CD4-positive, alpha-beta T cell treated with Interleukin-6 for 4 hours (primary cell): ENCODE measurements at places on chromosomes 12 and 14.

DNA sequence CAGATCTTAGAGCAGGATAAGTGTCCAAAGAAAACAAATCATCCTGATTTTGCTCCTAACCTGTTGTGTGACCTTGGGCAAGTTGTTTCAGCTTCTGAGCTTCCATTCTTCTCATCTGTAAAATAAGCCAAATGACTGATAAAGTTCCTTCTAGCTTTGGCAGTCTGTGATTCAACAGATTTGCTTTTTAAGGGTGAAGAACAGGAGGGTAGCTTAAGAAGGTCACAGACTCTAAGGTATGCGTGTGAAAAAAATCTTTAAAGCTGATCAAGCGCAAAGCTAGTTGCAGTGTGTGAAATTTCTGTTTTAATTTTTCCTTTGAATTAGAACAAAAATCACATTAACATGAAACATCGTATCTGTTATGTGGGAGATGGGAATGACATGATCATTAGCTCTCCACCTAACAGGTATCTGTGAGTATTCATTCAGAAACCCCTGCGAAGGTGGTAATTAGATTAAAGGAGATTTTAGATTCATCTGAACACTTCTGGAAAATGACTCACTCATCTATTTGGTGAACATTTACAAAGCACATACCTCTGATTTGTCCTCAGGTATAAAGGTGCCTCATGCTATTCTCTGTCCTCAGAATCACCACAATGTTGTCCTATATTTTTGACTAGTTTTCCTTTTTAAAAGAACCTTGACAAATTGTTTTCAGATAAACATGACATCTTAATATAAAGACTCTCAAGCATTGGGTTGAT is 131.9 kb upstream of the CPM start:
- DNase-seq = no peak

DNA sequence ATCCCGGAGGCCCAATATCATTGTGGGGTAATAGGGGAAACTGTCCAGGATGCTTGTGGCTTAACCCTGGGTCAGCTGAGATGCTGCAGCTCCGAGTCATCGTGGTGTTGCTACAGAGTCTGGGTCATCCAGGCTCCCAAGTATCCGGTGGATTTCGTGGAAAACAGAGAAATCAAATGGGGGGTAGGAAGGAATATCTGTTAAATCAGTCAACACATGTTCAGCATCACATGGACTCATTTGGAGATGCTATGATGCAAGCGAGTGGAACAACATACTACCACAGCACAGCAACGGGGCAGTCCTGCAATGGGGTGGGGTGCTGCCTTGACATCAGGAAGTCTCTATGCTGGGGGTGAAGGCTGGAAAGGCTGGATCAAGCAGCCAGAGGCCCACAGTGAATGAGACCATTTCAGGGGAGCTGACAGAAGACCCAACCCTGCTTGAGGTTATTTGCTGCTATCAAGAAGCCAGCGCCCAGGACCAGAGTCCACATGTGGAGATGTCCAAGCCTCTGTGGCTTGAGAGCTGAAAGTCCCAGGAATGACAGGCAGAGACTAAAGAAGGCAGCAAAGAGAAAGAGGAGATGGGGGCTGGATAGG is 22.9 kb downstream of the VDR start:
- DNase-seq = no peak

- no peak for DNase-seq
Observed at GRCh38 chr14:94029671-94030203, 3.6 kb downstream of the OTUB2 start.

GRCh38 chr12:112524676-112525425 is 106.1 kb downstream of the PTPN11 start:
- no peak for DNase-seq

DNA sequence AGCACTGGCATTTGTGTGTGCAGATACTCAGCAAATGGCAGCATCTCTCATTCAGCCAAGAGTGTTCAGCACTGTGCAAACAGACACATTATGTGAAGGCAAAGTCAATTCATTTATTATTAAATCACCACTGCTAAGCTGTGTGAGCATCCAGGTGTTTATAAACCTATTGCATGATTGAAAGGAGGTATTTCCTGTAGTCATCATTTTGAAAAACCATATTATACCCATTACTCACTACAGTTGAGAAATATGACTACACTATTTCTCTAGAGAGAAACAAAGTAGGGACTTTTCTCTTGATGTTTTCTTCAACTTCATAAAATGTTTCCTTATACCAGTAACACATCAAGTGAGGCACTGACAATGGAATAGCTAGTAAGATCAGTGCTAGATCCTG is 13.7 kb downstream of the SPX start:
- no peak for DNase-seq

DNA sequence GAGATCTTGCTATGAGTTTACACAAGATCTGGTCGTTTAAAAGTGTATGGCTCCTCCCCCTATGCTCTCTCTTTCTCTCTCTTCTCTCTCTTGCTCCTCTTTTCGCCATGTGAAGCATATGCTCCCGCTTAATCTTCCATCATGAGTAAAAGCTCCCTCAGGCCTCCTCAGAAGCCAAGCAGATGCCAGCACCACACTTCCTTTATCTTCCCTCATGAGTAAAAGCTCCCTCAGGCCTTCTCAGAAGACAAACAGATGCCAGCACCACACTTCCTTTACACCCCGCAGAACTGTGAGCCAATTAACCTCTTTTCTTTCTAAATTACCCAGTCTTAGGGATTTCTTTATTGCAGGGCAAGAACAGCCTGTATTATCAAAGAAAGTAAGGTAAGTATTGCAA is 152.4 kb downstream of the SEC23A start:
- DNase-seq = no peak

GRCh38 chr12:23356440-23356839 is 593.0 kb downstream of the SOX5 start:
- DNase-seq = no peak

GRCh38 chr14:64082837-64083236 is 211.3 kb downstream of the ESR2 start:
- DNase-seq = no peak

DNA sequence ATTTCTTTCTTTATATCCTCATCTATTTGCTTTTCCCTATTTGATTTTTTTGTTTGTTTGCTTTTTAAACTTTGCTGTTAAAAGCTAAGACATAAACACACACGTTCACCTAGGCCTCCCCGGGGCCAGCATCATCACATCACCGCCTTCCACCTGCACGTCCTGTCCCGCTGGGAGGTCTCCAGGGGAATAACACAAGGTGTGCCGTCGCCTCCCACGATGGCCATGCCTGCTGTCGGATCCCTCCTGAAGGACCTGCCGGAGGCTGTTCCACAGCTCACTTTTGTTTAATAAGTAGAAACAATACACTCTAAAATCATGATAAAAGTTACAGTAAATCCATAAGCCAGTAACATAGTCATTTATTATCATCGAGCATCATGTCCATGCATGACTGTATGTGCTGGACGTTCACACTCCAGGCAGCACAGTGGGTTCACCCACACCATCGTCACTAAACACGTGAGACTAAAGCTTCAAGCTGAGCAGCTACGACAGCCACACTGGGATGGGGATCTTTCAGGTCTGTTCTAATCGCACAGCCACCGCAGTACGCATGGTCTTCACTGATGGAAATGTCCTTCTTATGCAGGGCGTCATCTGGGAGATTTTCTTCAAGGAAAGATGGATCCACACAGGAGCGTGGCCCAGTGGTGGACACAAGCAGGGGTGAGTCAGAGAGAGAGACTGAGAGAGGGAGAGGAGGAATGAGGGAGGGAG is 3.6 kb downstream of the RIMBP2 start:
- DNase-seq = no peak

DNA sequence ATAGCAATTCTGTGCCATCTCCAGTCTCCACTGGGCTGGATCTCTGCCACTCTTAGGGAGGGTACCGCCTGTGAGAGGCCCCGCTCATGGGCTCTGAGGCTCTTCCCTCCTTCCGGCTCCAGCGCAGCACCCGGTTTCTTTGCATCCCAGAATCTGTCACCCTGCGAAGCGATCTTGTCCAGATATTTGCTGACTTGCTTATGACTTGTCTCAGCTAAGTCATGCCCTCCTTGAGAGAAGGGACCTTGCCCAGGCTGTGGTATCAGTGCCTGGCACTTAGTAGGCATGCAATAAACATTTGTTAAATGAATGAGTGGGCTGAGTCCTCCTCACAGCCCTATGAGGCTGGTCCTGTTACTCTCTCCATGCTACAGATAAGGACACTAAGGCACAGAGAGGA is 13.4 kb downstream of the KRT80 start:
- no peak for DNase-seq

- DNase-seq = no peak
Observed at GRCh38 chr14:65827520-65827919, 415.0 kb downstream of the FUT8 start.

DNA sequence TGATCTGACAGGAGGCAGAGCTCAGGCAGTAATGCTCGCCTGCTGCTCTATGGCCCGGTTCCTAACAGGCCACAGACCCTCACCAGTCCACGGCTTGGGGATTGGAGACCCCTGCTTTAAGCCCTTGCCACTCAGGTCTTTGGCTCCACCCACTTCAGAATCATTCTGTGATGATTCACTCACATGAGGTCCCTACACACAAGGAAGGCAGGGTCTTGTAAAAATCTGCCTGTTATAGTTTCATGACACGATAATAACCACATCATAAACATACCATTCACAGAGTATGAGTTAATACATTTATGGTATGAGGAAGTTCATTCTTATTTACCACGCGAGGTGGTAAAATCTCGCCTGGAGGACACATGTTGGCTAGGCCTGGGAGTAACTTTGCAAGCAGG is 29.0 kb upstream of the MAX start:
- DNase-seq = no peak

- no peak for DNase-seq
Observed at GRCh38 chr12:106344131-106344530, 13.4 kb upstream of the POLR3B start.

GRCh38 chr12:27553941-27554340 is 29.9 kb downstream of the PPFIBP1 start:
- DNase-seq = no peak

GRCh38 chr14:99560922-99561683 is 42.9 kb downstream of the CCDC85C start:
- DNase-seq = no peak

- no peak for DNase-seq
Observed at GRCh38 chr12:99009654-99010296, 364.7 kb downstream of the APAF1 start.

GRCh38 chr12:112602150-112602549 is 183.4 kb downstream of the PTPN11 start:
- DNase-seq = no peak

- no peak for DNase-seq
Observed at GRCh38 chr12:103517161-103517560, 21.4 kb upstream of the C12orf42 start.

- DNase-seq = no peak
Observed at GRCh38 chr12:123960856-123961255, 11.8 kb downstream of the CCDC92 start.

DNA sequence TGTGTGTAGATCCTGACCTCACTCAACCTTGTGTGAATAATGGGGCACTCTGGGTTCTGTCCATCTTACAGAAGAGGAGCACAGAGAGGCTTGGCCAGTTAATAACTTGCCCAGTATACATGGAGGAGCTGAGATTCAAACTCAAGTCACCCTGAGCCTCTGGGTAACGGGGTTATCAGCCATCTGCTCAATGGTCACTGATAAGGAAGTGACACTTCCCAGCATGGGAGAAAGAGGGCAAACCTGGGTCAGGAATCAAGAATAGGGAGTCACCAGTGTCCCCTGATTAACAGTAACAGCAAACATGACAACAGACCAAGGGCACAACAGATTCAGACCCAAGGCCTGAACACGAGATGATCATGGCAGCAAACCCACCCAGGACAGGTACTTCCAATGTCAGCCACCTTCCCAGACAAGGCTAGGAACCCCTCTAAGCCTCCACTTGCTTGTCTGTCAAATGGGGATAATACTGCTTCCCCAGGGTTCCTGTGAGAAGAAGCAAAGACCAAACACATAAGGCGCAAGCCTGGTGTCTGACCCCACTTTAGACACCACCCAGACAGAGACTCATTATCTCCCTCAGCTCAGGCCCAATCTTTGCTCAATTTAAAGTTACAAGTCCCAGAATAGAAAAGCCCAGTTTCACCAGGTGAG is 3.6 kb downstream of the CCDC85C start:
- DNase-seq = no peak
